ENCODE measurements at places on chromosomes 3 and 15. TPM values are rescaled to one million over a fixed set of nuclear protein-coding genes. Genes with fewer than 3 reads are reported as not detected.

DNA sequence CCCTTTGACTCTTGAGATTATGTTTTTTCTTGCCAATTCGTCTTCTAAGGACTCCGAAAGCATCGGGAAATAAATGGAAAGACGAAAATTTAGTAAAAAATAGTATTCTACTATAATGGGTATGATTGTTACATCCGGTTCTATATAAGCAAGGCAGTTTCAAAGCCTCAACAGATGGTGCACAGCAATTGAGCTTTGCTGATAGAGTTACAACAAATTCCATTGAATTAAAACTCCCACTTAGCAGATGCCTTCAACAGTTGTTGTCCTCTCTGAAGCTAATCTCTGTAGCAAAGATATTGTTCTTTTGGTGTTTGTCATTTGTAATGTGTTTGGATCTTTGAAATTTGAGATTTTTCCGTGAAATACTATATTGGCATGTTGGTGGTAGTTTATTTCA lies 16.1 kb upstream of the GHSR start:
- H3K4me1 ChIP-seq = peaks cover 3% of the 10 kb centered on the region
- H3K27me3 ChIP-seq = no peaks in the 10 kb centered on the region
- no peak overlapping the region for H3K27ac ChIP-seq
- DNase-seq = no peak

REC114 gene
- total RNA-seq = not detected

DNA sequence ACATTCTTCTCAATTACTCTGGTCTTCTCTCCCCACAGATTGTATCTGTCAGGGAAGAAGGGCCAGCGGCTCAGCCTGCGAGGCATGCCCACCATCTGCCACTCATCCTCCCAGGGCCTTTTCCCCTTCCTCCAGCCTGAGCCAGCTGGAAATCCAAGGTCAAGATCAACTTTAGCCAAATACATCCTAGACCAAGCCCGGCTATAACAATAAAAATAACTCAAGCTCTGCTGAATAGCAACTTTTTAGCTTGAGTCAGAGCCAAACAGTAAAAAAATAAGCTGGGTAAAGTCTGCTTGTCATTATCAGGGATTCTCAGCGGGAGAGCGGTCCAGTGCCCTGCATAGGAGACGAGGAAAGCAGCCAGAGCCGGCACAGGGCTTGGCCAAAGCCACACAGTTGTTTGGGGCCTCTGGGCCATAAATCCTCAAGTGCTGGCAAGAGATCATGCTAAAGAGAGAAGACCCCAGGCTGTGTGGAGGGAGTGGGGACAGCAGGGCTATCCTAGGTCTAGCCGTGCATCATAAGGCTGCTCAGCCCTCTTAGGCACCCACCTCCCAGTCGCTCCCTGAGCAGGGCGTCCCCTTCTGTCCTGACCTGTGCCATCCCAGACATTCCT lies 76.2 kb upstream of the HERC1 start:
- H3K27me3 ChIP-seq = no peaks in the 10 kb centered on the region
- no peaks in the 10 kb centered on the region for H3K4me1 ChIP-seq
- H3K4me3 ChIP-seq = no peak overlapping the region
- H3K36me3 ChIP-seq = no peaks in the 10 kb centered on the region
- DNase-seq = peak; percentile 90
- H3K27ac ChIP-seq = peak overlapping the region; percentile 9

IMPDH2 gene
- total RNA-seq = 166 TPM

DNA sequence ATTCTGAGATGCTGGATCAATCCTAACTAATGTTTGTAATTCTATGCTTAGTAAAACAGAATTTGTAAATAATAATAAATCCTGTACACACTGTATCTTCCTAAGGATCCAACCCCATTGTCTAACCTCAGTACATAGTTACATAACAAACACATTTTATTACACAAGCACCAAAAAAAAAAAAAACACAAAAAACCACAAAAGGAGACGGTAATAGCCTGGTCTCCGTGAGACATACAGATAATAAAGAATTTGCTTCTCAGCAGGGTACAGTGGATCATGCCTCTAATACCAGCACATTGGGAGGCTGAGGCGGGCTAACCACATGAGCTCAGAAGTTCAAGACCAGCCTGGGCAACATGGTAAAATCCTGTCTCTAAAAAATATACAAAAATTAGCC lies 558.7 kb downstream of the MAGI1 start:
- H3K4me3 ChIP-seq = no peak overlapping the region
- H3K36me3 ChIP-seq = no peaks in the 10 kb centered on the region
- H3K27ac ChIP-seq = no peak overlapping the region

SLC9C1 gene
- total RNA-seq = 0.12 TPM

MANF gene
- total RNA-seq = 118 TPM

- peaks cover 12% of the 10 kb centered on the region for H3K4me1 ChIP-seq
- peaks cover 2% of the 10 kb centered on the region for H3K36me3 ChIP-seq
- H3K4me3 ChIP-seq = no peak overlapping the region
- no peak overlapping the region for H3K27ac ChIP-seq
Observed at GRCh38 chr15:45027220-45027619, 4.2 kb downstream of the SORD start.

CHRM5 gene
- total RNA-seq = 0.23 TPM

DNA sequence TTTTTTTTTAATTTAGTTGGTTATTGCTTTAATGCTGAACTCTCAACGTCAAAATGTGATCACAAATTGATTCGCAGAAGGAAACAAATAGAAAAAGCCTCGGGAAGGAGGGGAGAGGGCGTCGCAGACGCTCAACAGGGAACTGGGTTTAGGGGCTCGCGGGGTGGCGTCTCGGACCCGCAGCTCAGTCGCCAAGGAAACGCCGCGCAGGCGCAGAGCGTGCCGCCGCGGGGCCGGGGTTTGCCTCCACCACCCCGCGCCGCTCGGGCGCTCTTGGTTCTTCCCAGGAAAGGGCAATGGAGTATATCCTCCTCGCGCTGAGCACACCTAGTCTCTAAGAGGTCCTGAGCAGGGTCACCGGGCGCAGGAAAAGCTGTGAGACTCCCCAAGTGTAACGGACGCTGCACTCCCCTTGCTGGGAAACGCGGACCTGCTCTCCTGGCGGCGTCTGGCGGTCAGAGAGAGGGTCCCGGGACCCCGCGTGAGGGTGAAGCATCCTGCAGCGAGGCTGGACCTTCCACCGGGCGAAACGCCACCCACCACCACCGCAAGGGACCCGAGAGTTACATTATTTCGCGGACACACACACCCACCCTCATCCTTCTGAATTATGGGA lies 753 bp downstream of the PLCH1 start:
- H3K4me1 ChIP-seq = no peaks in the 10 kb centered on the region
- DNase-seq = peak; percentile 75
- no peak overlapping the region for H3K27ac ChIP-seq
- H3K36me3 ChIP-seq = no peaks in the 10 kb centered on the region
- peaks cover 2% of the 10 kb centered on the region for H3K27me3 ChIP-seq
- H3K4me3 ChIP-seq = peak overlapping the region; percentile 47

GRCh38 chr15:80606511-80607071 lies 88.5 kb upstream of the ABHD17C start:
- H3K27ac ChIP-seq = no peak overlapping the region
- peaks cover 53% of the 10 kb centered on the region for H3K4me1 ChIP-seq
- no peak overlapping the region for H3K4me3 ChIP-seq
- H3K27me3 ChIP-seq = no peaks in the 10 kb centered on the region

- DNase-seq = no peak
- H3K4me3 ChIP-seq = no peak overlapping the region
- no peaks in the 10 kb centered on the region for H3K36me3 ChIP-seq
Observed at GRCh38 chr3:98894791-98895576, 6.5 kb downstream of the DCBLD2 start.

GRCh38 chr3:88003115-88003755 lies 55.6 kb downstream of the CGGBP1 start:
- DNase-seq = peak; percentile 46
- no peaks in the 10 kb centered on the region for H3K36me3 ChIP-seq
- H3K27me3 ChIP-seq = no peaks in the 10 kb centered on the region
- H3K4me3 ChIP-seq = no peak overlapping the region
- no peaks in the 10 kb centered on the region for H3K4me1 ChIP-seq

Data from lung (tissue), 17 donors.